Amniotic epithelial cell (primary cell): ENCODE measurements at places on chromosomes 7 and 10.
A peak's percentile ranks its signal among the peaks of the same experiment; 100 is the strongest.

DNA sequence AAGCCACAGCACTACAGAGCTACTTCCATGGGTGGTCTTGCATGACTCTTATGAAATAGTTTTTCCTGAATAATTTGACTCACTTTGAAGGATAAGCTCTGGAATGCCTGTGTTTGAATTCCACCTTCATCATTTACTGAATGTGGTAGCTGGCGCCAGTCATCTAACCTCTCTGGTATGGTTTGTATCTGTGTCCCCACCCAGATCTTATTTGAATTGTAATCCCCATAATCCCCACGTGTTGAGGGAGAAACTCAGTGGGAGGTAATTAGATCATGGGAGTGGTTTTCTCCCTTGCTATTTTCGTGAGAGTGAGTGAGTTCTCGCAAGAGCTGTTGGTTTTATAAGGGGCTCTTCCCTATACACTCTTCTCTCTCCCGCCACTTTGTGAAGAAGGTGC lies 11.2 kb upstream of the SLC13A1 start:
- peak; percentile 96 for DNase-seq

GRCh38 chr10:97916586-97916985 lies 66.9 kb downstream of the GOLGA7B start:
- no peak for DNase-seq

DNA sequence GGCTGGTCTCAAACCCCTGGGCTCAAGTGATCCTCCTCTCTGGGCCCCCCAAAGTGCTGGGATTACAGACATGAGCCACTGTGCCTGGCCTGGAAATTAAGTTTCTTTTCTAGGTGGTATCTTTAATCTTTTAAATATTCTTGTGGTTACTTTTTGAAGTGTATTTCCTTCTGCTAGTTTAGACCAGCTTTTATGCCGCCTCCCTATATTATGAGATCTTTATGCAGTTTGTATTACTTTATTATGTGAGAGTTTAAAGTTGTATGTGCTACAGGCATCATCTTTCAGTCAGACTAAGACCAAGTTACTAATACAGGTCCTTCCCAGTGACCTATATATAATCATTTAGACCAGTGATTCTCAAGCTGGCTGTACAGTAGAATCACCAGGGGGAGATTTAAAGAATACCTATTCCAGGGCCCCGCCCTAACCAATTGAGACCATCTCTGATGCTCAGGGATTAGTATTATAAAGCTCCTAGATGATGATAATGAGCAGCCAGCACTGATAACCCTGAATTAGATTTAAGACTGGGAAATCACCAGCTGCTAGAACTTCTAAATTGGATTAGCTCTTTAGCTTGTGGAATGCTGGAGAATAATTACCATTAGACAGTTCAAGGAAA lies 11.3 kb downstream of the INPP5F start:
- no peak for DNase-seq

GRCh38 chr7:43039346-43039745 lies 73.1 kb upstream of the HECW1 start:
- no peak for DNase-seq

DNA sequence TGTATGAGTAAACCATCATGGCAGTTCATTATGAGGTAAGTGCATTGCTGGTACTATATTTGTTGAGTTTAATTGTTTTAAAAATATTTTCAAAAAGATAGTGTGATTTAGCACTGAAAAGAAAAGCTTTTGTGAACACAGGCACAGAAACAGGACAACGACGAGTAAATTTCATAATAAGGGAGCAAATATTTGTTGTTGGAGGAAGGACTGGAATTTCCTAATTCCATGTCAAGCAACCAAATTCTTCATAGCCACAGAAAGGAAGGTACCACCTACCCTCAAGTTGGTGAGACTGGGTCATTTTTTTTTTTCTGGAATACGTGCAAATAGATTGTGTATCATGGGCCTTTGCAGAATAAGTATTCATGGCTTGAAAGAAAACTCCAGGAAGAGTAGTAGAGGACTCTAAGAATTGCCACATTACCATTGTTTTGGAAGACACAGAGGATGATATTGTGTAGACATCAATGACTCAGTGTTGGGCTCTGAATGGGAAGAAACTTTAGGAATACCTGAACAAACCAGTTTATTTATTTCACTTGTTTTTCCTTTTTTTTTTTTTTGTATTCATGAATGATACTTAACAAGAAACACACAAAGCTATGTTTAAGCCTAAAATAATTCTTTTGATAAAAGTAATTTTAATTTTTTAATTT lies 7.8 kb downstream of the UBE2D4 start:
- no peak for DNase-seq

- peak; percentile 52 for DNase-seq
These were observed 11.8 kb downstream of the NT5C3A start for GRCh38 chr7:33050535-33051318.

DNA sequence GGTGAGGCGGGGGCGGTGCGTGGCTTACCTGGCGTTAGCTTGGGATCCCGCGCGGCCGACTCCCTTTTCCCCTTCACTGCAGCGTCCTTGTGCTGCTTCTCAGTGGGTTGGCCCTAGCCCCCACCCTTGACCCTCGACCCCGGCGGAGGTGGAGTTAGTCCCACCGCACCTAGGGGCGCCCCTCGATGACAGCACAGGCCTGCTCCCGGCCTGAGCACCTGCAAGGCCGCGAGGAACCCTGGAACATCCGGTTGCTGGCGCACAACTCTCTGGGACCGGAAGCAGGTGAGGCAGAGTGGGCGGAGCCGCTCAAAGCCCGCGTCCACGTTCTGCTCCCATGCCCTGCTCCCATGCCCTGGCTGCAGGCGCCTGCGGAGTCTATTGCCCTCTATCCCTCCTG lies 266.9 kb downstream of the USP6NL start:
- DNase-seq, result no peak

GRCh38 chr7:66348531-66348930 lies 143.4 kb downstream of the TPST1 start:
- DNase-seq, result no peak

DNA sequence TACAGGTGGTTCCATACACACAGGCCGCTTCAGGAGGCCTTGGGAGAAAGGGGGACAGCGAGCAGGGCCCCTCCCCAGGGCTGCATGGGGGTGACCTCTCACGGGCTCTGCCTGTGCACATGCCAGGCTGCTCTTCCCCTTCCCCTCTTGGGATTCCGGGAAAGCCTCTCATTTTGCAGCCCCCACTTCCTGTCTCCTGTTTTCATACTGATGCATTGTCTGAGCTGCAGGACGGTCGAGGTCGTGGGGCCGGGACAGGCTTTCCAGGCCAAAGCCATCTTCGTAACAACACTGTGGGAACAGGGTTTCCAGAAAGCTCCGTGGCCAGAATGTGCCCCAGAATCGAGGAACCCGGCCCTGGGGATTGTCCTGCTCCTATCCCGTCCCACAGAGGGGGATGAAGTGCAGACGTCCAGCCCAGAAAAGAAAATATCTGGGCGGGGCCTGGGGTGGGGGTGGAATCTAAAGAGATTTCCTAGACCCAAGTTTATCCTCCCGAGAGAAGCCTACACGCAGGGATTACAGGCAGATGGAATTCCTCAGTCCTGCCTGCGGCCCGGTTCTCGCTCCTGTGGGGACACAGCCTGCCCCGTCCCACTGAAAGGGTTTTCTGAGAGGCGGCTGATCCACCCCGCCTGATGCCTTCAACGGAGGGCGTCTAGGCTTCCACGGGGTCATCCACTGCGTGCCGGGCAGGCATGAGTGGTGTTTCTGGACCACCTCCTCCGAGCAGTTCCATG lies 29.5 kb upstream of the DNAAF5 start:
- DNase-seq, result no peak

GRCh38 chr7:77651575-77652162 lies 44.6 kb upstream of the RSBN1L start:
- DNase-seq, result peak; percentile 28

GRCh38 chr7:34523226-34523918 lies 134.6 kb upstream of the NPSR1 start:
- DNase-seq, result peak; percentile 82

GRCh38 chr7:158075633-158076001 lies 512.0 kb downstream of the PTPRN2 start:
- no peak for DNase-seq

DNA sequence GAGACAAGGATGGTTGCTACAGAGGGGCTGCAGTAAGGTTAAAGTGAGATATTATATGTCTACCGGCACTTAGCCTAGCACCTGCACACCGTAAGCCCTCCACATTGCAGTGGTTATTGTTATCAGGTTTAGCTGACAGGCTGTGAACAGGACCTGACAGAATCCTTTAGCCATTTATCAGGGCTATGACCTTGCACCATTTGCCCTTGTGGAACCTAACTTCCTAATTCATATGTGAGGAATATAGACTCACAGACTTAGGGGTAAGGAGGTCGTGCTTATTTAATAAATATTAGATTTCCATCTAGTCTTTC lies 10.1 kb downstream of the NCOA4 start:
- DNase-seq, result no peak

DNA sequence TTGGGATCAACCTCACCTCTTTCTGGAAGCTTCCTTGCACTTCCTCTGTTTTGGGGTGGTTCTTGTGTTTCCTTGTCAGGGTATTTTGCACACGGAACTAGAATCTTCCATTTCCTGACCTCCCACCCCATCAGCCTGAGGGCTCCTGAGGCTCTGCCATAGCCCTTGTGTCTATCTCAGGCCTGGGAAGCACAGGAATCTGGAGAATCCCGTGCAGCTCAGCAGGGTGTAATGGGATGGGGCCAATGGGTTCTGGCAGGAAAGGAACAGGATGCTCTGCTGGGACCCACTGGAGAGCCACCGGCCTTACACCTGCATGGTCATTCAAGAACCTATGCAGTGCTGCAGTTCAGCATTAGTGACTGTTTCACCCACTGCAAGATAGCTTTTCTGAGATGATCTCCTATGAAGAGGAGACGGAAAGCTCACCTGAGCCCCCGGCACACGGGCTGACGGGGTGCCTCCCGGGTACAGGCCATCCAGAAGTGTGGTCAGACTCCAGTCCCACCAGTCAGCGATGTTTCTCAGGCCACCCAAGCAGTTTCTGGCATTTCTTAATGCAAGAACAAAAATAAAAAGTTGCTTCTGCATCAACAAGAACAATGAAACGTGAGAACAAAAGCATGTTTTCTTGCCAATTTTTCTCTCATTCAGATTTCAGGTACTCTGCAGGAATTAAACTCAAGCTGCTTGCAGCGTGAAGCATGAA lies 133.2 kb downstream of the PKD1L1 start:
- no peak for DNase-seq

GRCh38 chr7:7720193-7720592 lies 1.8 kb upstream of the RPA3 start:
- no peak for DNase-seq

DNA sequence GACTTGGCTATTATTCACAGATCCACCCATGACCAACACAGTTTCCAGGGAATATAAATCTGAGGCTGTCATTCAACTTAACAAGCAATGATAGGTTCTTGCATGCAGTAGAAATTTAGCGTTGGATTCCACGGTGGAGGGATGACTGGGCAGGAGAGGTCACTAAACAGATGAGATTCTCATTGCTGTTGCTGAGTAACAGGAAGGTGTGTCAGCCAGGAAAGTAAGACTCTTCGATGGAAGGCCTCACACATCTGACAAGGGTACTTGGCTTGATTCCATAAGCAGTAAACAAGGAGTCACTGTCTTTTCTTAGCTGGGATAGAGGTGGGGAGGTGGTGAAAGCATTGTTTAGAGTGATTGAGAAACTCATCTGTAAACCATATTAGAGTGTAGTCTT lies 1152.0 kb downstream of the SORCS3 start:
- DNase-seq, result peak; percentile 40
